ENCODE measurements at places on chromosomes 2 and 18.

- no peak overlapping the region for H3K27ac ChIP-seq
- H3K4me1 ChIP-seq: no peaks in the 10 kb centered on the region
- no peaks in the 10 kb centered on the region for H3K36me3 ChIP-seq
Observed at GRCh38 chr18:26960911-26961310, 95.4 kb upstream of the AQP4 start.

GRCh38 chr2:177516824-177517544 is 124.4 kb downstream of the AGPS start:
- H3K4me3 ChIP-seq: no peak overlapping the region
- H3K36me3 ChIP-seq: peaks cover 19% of the 10 kb centered on the region
- no peaks in the 10 kb centered on the region for H3K4me1 ChIP-seq
- H3K27me3 ChIP-seq: no peaks in the 10 kb centered on the region

- no peaks in the 10 kb centered on the region for H3K36me3 ChIP-seq
- no peak overlapping the region for H3K4me3 ChIP-seq
- no peaks in the 10 kb centered on the region for H3K4me1 ChIP-seq
- no peak for DNase-seq
- no peak overlapping the region for H3K27ac ChIP-seq
Observed at GRCh38 chr2:40436093-40436475, 15.8 kb downstream of the SLC8A1 start.

GRCh38 chr2:68391099-68391498 is 26.0 kb downstream of the PLEK start:
- DNase-seq: no peak
- no peak overlapping the region for H3K4me3 ChIP-seq
- H3K4me1 ChIP-seq: peaks cover 63% of the 10 kb centered on the region
- peak overlapping the region; percentile 1 for H3K27ac ChIP-seq

- no peaks in the 10 kb centered on the region for H3K36me3 ChIP-seq
- H3K4me1 ChIP-seq: no peaks in the 10 kb centered on the region
- no peak overlapping the region for H3K27ac ChIP-seq
- no peaks in the 10 kb centered on the region for H3K27me3 ChIP-seq
- no peak overlapping the region for H3K4me3 ChIP-seq
- DNase-seq: no peak
Observed at GRCh38 chr2:209976698-209977385, 25.6 kb upstream of the RPE start.

- no peaks in the 10 kb centered on the region for H3K27me3 ChIP-seq
Observed at GRCh38 chr2:188975497-188976102, 1.4 kb downstream of the COL3A1 start.

GRCh38 chr2:111169268-111169667 is 48.6 kb downstream of the BCL2L11 start:
- no peak overlapping the region for H3K27ac ChIP-seq
- H3K36me3 ChIP-seq: peaks cover 27% of the 10 kb centered on the region
- H3K4me1 ChIP-seq: peaks cover 5% of the 10 kb centered on the region
- H3K27me3 ChIP-seq: no peaks in the 10 kb centered on the region

GRCh38 chr2:188378371-188378950 is 86.8 kb downstream of the GULP1 start:
- H3K36me3 ChIP-seq: no peaks in the 10 kb centered on the region
- H3K4me1 ChIP-seq: no peaks in the 10 kb centered on the region
- DNase-seq: no peak

DNA sequence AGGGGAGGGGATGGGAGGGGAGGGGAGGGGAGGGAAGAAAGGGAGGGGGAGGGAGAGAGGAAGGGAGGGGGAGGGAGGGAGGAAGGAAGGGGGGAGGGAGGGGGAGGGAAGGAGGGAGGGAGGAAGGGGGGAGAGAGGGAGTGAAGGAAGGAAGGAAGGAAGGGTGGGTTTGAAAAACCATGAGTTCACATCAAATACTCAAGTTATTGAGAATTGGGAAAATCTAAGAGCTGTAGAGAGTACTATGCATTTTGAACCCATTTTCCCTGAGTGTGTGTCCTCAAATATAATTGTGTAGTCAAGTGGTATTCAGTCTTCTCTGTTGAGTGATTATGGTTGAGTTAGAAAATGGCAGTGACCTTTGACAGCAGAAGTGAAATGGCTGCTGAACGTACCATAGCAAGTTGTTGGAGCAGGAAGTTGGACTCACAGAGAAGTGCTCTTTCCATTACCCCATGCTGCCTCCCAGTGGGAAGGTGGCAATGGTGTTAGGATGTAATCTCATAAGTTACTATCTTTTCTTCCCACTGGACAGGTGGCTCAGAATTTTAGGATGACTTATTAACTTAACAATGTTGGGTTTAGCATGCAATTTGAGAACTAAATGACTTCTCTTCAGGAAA is 214.6 kb downstream of the SETBP1 start:
- H3K4me1 ChIP-seq: peaks cover 8% of the 10 kb centered on the region
- H3K36me3 ChIP-seq: no peaks in the 10 kb centered on the region
- no peak overlapping the region for H3K4me3 ChIP-seq
- no peaks in the 10 kb centered on the region for H3K27me3 ChIP-seq
- H3K27ac ChIP-seq: no peak overlapping the region

GRCh38 chr2:225739328-225739727 is 339.8 kb downstream of the NYAP2 start:
- H3K27me3 ChIP-seq: no peaks in the 10 kb centered on the region
- no peak for DNase-seq
- H3K36me3 ChIP-seq: no peaks in the 10 kb centered on the region
- H3K4me3 ChIP-seq: no peak overlapping the region
- no peak overlapping the region for H3K27ac ChIP-seq
- no peaks in the 10 kb centered on the region for H3K4me1 ChIP-seq

DNA sequence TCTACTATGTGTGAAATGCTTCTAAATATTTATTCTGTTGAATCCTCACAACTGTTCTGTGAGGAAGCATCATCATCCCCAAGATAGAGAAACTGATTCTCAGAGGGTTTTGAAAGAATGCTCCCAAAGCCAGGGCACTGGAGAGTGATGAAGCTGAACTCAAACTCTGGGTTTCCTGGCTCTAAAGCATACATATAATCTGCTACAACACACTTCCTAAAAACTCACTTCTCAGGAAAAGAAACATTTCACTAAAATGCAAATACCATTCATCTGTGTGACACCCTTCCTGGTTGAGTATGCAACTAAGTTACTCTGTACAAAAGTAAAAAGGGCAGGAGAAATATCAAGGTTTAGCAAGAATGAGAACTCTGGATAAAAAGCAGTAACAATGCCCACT is 58.6 kb downstream of the GRB14 start:
- H3K36me3 ChIP-seq: no peaks in the 10 kb centered on the region
- H3K27me3 ChIP-seq: no peaks in the 10 kb centered on the region
- no peak overlapping the region for H3K4me3 ChIP-seq

DNA sequence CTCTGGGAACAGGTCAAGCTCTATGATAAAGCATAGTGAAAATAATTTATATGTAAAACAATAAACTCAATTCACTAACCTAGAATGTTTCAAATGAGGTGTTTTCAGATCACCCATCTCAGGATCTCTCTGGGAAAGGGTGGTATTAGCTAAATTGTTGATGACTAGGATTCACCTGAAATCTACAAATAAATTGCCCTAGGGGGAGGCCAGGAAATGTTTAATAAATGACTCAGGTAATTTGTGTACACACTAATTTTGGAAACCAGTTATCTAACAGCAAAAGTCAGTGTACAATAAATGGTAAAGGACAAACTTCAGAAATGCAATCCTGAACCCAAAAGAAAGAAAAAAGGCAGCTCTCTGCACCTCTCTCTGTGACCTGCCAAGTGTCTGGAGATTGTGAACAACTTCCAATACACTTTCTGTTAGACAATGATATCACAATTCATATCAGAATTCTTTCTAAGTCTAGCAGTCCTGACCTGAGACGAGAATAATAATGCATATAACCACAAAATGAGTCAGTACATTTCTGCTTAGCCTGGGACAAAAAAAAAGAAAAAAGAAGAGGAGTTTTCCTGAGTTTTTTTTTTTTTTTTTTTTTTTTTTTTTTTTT is 760.0 kb downstream of the EPHA4 start:
- H3K36me3 ChIP-seq: no peaks in the 10 kb centered on the region
- DNase-seq: no peak
- no peaks in the 10 kb centered on the region for H3K4me1 ChIP-seq
- no peaks in the 10 kb centered on the region for H3K27me3 ChIP-seq
- H3K27ac ChIP-seq: no peak overlapping the region
- H3K4me3 ChIP-seq: no peak overlapping the region

- no peaks in the 10 kb centered on the region for H3K27me3 ChIP-seq
- peak; percentile 77 for DNase-seq
- H3K4me1 ChIP-seq: peaks cover 53% of the 10 kb centered on the region
- no peaks in the 10 kb centered on the region for H3K36me3 ChIP-seq
- peak overlapping the region; percentile 85 for H3K27ac ChIP-seq
Observed at GRCh38 chr18:24009651-24010333, 4.8 kb upstream of the TTC39C start.

DNA sequence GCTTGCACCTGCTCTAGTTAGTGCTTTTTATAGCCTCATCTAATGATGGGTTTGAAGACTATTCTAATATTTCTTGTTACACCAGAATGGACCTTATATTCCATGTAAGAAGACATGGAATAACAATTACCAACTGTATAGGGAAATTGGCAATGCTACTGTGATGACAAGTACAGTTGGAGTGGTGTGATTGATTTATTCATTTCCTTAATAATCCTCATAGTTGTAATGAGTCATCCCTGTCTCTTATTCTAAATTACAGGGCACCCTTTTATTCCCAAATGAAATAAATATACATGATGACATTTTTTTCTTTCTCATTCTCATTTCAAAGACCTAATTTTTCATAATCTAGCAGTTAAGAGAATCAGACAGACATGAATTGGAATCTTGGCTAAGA is 18.3 kb upstream of the TLK1 start:
- no peaks in the 10 kb centered on the region for H3K36me3 ChIP-seq
- H3K27ac ChIP-seq: no peak overlapping the region
- H3K4me3 ChIP-seq: no peak overlapping the region
- no peak for DNase-seq

DNA sequence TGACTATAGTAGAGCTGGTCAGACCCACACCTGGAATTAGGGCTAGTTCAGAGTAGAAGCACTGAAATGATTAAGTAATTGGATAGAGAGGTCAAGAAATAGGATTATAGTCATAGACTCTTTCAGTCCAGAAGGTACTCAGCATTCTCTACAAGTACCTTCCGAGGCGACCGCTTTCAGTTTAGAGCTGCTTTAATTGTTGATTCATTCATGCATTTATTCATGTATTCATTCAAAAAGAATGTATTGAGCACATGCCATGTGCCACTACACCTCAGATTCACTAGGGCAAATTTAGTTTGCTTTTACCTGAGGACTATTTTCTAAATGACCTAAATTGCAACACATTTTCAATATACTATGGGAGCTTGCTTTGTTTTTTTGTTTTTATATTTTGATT is 48.7 kb downstream of the CRIM1 start:
- H3K27me3 ChIP-seq: no peaks in the 10 kb centered on the region

DNA sequence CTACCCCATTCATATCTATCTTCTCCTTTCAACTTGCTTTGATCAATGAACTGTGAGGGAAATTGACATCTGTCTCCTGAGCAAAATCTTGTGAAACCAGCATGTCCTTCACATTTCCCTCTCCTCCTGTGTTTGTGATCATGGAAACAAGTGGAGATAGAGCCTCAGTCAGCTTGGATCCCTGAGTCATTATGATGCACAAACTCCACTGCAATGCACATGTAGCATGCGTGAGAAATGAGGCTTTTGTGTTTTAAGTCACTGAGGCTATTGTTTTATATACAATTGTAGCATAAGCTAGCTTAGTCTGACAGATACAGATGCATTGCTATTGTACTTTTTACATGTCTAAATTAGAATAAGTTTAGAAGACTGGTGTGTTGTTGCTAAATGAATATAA is 85.2 kb upstream of the HNMT start:
- H3K36me3 ChIP-seq: no peaks in the 10 kb centered on the region
- no peaks in the 10 kb centered on the region for H3K27me3 ChIP-seq
- no peak for DNase-seq
- H3K27ac ChIP-seq: no peak overlapping the region
- H3K4me1 ChIP-seq: no peaks in the 10 kb centered on the region

DNA sequence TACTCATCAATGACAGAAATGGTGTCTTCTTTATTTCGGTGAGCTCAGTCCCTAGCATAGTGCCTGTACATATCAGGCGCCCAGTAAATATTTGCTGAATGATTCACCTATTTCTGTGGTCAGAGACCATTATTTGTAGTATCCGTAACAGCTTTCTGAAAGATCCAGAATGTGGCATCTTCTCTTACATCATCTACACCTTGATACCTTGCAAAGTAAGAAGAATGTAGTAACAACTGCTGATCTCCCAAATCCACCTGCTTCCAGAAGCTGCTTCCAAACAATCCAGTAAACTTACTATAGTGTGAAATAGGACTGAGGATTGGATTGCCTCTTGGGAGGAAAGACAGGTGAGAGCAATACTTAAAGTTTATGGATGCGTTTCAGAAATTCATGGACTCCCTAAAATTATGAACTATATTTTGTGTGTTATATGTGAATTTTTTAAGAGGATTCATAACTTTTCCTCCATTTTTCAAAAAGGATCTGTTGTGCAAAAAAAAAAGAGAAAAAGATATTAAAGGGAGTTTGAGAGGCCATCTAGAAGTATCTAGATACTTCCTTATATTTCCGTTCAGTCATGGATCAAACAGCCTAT is 945 bp upstream of the ASXL2 start:
- H3K27me3 ChIP-seq: no peaks in the 10 kb centered on the region
- no peaks in the 10 kb centered on the region for H3K36me3 ChIP-seq
- H3K4me1 ChIP-seq: peaks cover 13% of the 10 kb centered on the region
- peak overlapping the region; percentile 90 for H3K4me3 ChIP-seq
- no peak for DNase-seq

DNA sequence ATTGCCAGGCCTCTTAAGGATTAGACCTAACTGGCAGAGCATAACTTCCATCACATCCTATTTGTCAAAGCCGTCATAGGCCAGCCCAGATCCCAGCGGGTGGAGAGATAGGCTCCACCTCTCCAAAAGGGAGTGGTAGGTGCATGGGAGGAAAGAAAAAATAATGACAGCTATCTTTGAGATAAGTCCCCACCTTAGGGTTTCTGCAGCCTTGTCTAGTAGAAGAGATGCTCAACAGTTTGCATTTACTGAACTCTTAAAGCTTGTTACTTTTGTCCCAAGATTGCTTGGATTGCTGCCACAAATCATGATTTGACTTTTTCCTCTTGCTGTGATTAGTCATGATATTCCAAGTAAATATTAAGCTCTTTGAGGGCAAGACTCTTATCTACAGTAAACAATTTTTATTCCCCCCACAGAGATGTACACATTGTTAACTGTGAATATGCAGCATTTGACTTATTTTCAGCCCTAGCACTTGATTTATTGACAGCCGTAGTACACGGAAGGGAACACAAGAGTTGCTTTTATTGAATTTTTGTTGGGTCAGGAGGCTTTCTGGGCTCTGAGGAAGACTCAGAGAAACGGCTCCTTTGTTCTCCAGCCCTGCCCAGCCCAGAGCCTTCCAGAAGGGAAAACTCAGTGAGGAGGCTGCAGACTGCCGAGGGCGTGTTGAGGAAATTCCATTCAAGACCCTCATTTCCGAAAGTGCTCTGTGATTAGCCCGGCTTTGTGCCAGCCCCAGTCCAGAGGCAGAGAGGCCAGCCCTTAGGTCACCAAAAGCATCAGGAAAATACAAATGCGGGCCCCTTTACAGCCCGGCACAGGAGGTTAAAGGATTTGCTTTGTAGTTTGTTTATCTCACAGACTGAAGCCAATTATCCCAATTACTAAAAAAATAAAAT is 75.5 kb upstream of the ZNF532 start:
- H3K4me1 ChIP-seq: peaks cover 2% of the 10 kb centered on the region
- no peak overlapping the region for H3K4me3 ChIP-seq
- DNase-seq: no peak
- H3K27ac ChIP-seq: no peak overlapping the region

- peaks cover 9% of the 10 kb centered on the region for H3K4me1 ChIP-seq
- no peak overlapping the region for H3K27ac ChIP-seq
- H3K36me3 ChIP-seq: peaks cover 4% of the 10 kb centered on the region
- no peaks in the 10 kb centered on the region for H3K27me3 ChIP-seq
- H3K4me3 ChIP-seq: no peak overlapping the region
- DNase-seq: no peak
Observed at GRCh38 chr2:142987044-142987443, 109.6 kb downstream of the KYNU start.

Measured in B cell (primary cell).